ENCODE measurements at places on chromosomes 1 and 21.

DNA sequence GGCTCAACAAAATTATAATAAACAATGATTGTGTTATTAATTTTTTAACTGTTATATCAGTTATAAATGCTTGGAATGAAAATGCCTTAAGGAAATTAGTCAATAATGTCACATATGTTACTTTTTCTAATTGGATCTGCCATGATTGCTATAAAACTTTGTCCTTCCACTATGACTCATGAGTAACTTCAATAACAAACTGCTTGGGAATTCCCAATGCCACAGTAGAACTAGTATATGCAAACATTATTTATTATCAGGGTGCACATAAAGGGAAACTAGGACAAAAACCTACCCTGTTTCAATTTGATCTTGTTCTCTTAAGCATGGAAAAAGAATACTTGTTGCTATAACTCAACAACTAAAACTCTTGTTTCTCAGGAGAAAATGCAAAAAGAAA is 59.1 kb upstream of the PDC start:
- DNase-seq: no peak

- no peak for DNase-seq
Observed at GRCh38 chr1:204241050-204241449, 27.3 kb upstream of the GOLT1A start.

DNA sequence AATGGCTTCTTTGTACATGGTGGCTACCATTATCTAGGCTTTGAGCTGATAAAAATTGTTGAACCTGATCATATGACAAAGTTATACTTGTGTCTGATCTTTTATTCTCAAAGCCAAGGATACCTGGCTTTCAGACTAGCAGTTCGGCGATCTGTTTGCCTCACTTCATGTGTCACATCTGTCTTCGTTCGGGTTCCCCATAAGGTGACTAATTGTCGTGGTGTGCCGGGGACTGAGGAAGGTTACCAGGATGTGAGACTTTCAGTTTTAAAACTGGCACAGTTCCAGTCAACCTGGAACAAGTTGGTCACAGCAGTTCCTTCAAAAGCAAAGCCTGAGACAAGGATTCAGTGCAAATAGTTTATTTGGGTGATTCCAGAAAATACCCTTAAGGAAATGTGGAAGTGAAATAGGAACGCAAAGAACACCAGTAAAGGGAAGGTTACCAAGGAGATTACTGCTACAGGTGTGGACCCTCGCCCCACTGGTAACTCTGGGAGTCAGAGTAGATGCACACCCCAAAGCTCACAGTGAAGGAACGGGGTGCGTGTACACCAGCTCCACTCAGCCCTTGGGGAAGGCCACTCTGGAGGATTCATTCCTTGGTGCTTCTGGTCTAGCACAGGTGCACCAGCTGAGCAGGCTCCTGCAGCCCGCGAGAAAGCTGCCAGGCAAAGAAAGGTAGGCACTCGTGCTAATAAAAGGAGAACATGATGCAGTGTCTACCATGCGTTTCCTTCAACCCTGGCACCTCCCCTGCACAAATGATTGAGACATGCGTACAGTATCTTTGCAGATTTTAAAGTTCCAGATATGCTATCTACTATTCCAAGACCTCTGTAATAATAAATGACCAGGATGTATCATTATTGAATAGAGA is 69.0 kb downstream of the VWA5B1 start:
- no peak for DNase-seq

DNA sequence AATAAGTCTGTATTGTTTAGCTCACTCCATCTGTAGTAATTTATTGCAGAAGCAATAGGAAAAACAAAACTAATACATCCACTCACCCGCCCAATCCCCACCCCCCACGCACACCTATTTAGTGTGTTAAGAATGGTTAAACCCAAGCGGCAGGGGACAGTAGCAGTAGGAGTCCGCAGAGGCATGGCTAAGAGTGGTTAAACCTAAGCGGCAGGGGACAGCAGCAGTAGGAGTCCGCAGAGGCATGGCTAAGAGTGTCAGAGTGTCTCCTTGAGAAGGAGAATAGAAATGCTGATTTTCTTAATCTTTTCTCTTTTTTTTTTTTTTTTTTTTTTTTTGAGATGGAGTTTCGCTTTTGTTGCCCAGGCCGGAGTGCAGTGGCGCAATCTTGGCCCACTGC is 34.8 kb upstream of the TMPRSS2 start:
- DNase-seq: no peak

DNA sequence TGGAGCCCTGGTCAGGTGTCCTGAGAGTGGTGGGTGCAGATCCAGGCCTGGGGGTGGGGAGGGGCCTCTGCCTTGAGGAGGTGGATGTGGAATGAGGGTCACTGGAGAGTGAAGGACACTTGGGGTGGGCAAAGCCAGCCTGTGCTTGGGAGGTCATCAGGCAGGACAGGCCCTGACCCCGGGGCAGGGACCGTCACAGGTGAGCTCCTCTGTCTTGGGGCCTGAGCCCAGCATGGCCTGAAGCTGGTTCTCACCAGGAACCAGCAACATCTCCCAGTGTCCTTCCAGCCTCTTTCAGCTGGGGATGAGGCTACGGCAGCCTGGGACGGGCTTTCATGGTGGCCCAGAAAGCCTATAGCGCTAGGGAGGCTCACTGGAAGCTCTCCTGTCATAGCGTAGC is 831 bp upstream of the KRTAP10-2 start:
- no peak for DNase-seq

All from NCI-H1092 (cell line).